Parietal lobe (tissue), 2 donors: ENCODE measurements at places on chromosomes 7 and 10. TPM values are rescaled to one million over a fixed set of nuclear protein-coding genes. Genes with fewer than 3 reads are reported as not detected.

CDH23 gene
- total RNA-seq: 7.2 TPM

AS3MT gene
- total RNA-seq: 13.8 TPM

NME8 gene
- total RNA-seq: not detected

MBL2 gene
- total RNA-seq: not detected

ZNF488 gene
- total RNA-seq: 2.5 TPM

VGF gene
- 9.4 TPM for total RNA-seq

RASA4B gene
- total RNA-seq: 19.4 TPM

PCLO gene
- total RNA-seq: 138 TPM

COBL gene
- total RNA-seq: 8.1 TPM

C10orf67 gene
- 0.31 TPM for total RNA-seq

SNX10 gene
- total RNA-seq: 24.1 TPM

SYT15 gene
- total RNA-seq: 0.31 TPM

NEURL1 gene
- 44.4 TPM for total RNA-seq

C7orf57 gene
- 1.3 TPM for total RNA-seq

PPP1R9A gene
- 109 TPM for total RNA-seq

LRRTM3 gene
- total RNA-seq: 19.1 TPM

ITPRID1 gene
- total RNA-seq: 5.3 TPM

TMEM176A gene
- total RNA-seq: not detected

C10orf95 gene
- total RNA-seq: not detected

ITGA8 gene
- 2.8 TPM for total RNA-seq

MKX gene
- total RNA-seq: 0.94 TPM

LRRC17 gene
- total RNA-seq: 11.3 TPM

AFAP1L2 gene
- 6.3 TPM for total RNA-seq
